ENCODE measurements at places on chromosomes 4 and X.

- no peak for DNase-seq
Measured at GRCh38 chr4:123043013-123043412, 120.6 kb upstream of the NUDT6 start.

DNA sequence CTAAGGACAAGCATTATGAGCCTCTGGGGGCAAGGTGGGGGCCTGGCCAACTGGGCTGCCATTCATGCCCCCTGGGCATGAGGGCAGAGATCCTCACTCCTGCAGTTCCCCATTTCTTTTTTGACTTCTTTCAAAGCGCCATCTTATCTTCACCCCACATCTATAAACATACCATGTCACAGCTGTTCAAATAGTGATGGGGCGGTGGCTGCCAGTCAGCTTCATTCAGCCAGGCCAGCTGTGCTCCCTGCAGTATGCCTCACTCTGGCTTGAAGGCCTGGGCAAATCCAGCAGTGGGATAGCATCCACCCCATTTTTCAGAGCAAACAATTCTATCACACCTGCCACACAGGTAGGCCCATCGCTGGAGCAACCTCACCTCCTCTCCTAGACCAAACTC is 85.5 kb downstream of the NHSL2 start:
- no peak for DNase-seq

- DNase-seq: no peak
Measured at GRCh38 chr4:59380841-59381366, 1819.2 kb upstream of the ADGRL3 start.

- DNase-seq: no peak
Measured at GRCh38 chrX:74119016-74119910, 184.7 kb upstream of the ZCCHC13 start.

DNA sequence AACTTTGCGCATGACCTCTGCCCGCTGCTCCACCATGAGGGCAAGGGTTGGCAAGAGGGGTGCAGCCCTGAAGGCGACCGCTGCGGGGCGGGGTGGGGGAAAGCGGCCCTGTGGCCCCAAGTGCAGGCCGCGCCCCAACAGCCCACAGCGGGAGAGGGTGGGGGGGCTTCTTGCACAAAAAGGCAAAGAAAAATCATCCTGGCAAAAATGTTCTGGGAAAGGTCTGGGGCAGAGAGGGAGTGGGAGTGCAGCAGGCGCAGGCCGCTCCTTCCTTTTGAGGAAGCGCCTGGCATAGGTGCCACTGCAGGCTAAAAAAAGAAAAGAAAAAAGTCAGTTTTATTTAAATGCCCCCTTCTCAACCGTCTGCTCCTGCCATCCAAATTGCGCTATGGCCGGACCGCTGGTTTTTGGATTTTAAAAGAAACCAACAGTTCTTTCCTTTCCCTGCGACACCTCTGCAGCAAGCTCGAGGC is 1.4 kb downstream of the ARX start:
- DNase-seq: no peak
